Heart right ventricle (tissue), 16 donors: ENCODE measurements at places on chromosomes 2 and 18.

- DNase-seq, result peak; percentile 78
Observed at GRCh38 chr2:190979906-190980629, 33.9 kb downstream of the STAT1 start.

DNA sequence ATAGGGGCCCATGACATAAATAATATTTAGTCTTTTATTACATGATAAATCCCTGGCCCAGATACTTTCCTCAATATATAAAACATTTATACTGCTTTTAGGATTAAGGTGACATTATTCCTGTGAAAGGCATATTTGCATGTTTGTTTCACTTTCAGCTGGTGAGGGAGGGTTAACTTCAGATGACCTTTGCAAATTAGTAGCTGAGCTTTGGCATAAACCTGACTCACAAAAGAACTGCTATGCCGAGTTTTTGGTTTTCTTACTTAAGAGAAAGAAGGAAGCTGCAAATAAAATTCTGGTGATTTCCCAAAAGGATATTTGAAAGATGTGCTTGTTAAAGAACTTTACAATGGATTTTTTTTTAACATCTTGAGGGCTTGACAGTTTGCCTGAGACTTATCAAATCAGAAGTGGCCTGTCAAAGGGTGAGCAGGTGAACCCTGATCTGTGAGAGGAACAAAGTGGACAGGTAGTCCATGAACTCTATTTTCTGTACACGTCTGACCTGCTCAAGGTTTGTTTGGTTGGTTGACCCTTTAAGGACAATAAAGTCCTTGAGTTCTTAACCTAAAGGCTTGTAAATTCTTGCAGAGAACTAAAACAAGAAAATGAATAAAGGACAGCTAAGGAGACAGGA lies 93.5 kb downstream of the FAM124B start:
- DNase-seq, result no peak

- DNase-seq, result peak; percentile 15
Observed at GRCh38 chr2:204260162-204260877, 285.0 kb upstream of the PARD3B start.

DNA sequence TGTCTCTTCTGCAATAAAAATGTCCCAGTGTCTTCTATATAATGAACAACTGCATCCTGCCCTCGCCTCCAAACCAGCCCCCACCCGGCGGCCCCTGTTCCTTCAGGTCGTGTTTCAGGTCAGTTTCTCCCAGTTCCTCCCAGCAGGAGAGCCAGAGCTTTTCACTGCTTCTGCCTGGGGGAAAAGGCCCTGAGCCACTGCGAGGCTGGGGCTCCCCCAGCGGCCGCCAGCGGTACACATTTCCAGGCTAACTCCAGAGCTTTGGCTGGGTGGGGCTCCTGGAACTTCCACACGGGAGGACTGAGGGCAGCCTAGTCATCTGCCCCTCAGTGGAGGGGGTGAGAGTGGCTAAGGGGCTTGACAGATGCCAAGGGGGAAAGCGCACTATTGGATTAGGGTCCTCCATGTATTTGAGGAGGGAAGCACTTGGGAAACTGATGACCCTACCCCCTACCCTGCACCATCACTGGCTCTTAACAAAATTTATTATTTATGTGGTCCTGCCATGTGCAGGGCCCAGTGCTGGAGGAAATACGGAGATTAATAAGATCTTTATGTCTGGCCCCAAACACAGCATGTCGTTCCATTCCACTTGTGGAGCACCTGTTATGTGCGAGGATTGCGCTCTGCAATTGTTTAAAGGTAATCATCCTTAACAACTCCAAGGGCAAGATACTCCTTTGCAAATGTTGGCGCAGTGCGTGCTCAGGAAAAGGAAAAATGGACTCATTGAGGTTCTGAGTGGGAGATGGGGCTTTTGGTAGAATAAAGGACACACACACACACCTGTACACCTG lies 17.3 kb upstream of the CYS1 start:
- peak; percentile 69 for DNase-seq

DNA sequence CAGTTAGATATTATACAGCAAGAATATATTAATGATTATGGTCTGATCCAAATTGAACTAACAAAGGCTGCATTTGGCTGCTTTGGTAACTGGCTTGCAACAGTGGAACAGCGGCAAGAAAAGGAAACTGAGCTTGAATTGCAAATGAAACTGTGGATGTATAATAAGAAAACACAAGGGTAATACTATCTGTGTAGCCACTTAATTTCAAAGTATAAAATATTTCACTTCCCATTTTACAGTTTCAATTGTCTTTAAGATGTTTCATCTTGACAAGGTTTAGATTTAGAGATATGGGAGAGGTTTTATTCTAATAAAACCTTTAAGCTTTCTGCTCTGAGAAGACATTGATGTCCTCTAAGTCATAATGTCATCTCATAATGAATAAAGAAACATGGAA lies 23.8 kb downstream of the WDR75 start:
- DNase-seq, result no peak

DNA sequence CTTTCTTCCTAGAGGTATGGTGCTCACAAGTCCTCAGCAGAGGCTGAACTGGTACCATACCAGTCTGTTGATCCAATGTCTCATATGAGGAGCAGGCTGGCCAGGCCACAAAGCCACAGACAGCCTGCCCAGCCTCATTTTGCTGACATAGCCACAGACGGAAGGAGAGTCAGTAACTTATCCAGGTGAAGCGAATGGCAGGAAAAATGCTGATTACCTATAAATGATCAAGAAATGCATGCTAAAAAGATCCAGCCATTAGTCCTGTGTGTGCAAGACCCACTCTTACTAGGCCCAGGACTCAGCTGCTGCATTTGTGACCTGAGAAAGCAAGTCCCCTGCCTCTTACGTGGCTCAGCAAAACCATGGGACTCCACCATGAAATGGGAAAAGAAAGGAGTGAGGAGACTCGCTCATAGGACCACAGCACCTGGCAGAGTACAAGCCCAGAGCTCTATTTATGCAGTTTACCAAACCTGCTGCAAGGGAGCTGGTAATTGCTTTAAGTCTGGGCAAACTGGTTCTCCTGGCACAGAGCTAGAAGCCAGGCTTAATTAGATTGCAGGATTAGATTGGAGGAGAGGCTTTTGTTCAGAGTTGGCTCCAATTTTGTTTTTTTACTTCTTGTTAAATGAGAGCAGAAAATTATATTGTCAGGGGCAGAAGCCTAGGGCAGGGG lies 19.0 kb downstream of the RHOB start:
- no peak for DNase-seq

DNA sequence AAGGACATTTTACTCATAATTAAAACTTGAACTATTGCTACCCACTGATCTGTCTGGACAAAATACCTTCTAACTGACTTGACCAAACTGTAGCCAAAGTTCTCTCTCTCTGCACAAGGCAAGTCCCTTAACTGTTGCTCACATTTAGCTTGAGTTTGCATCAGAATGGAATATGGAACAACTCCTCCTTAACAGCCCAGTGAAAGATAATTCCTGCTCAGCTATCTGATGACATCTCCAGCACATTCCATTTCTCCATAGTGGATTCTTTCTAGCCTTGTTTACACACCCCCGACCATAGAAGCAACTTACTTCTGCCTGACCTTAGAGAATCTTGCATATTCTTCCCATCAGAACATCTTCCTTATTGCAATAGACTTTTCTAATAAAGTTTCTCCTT lies 317.2 kb upstream of the CDH2 start:
- no peak for DNase-seq

- no peak for DNase-seq
Observed at GRCh38 chr2:142065700-142066099, 65.1 kb downstream of the LRP1B start.

DNA sequence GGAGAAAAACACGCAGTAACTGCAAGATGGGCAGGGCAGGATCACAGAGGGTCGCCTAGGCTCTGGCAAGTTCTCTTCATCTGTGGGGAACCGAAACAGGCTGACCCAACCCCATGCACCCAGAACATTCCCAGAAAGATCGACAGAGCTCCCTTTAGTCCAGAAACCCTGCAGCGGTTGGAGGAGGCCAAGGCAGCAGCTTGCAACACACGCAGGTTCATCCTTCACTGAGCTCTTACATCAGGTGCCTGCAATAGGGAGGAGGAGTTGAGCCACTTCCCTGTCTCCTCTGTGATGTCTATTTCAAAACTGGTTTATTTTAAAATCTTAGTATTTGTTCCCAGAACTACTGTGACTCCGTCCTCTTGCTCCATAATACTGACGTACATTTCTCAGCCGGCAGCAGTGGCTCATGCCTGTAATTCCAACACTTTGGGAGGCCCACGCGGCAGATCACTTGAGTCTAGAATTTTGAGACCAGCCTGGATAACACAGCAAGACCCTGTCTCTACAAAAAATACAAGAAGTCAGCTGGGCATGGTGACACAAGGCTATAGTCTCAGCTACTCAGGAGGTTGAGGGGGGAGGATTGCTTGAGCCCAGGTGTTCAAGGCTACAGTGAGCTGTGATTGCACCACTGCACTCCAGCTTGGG lies 11.5 kb upstream of the SLC11A1 start:
- no peak for DNase-seq
